ENCODE measurements at places on chromosomes 3 and 15.

GRCh38 chr3:120769436-120769835 lies 26.9 kb downstream of the GTF2E1 start:
- DNase-seq: no peak

- no peak for DNase-seq
These were observed 11.0 kb upstream of the VPS39 start for GRCh38 chr15:42218953-42219592.

- DNase-seq: no peak
These were observed 2.8 kb upstream of the VILL start for GRCh38 chr3:37987751-37988179.

DNA sequence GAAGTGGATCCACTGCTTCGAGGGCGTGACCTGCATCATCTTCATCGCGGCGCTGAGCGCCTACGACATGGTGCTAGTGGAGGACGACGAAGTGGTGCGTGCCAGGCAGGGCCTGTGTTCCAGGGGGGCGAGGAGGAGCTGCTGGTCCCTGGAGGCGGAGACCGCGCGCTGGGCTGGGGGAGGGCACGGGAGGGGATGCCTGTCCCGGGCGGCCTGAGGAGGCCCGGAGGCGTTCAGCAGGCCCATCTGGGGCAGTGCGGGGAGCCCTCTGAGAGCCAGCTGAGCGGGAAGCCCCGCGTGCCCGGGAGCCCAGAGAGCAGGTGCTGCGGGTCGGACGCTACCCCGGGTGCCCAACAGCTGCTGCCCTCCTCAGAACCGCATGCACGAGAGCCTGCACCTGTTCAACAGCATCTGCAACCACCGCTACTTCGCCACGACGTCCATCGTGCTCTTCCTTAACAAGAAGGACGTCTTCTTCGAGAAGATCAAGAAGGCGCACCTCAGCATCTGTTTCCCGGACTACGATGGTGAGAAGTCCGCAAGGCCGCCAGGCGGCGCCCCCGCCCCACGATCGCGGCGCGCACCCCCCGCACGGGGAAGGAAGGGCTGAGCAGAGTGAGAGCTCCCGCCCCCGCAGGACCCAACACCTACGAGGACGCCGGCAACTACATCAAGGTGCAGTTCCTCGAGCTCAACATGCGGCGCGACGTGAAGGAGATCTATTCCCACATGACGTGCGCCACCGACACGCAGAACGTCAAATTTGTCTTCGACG lies 2.9 kb downstream of the GNAT1 start:
- peak; percentile 88 for DNase-seq

All from stimulated activated CD8-positive, alpha-beta memory T cell treated with anti-CD3 and anti-CD28 coated beads, Interleukin-7, amount 100 ng/mL, for 4 hours (primary cell).